ENCODE measurements at places on chromosomes 3 and 15.

DNA sequence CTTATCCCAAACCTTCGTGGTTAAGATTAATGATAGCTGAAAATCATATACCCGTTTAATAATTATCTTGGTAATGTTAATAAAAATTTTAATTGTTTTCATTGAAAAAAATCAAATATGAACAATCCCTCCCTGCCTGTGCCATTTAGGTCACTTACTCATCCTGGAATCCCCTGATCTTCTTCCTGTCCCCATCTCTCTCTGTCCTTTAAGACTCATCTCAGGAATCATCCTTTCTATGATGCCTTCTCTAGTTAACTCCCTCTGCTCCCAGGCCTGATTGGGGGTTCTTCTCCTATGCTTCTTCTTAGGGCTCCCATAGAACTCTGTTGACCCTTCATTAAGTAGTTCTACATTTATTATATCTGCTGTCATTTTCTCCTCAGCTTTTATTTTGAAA is 91.6 kb downstream of the MBNL1 start:
- no peak for DNase-seq

GRCh38 chr3:151460774-151461450 is at the start of gene IGSF10:
Gene IGSF10, minus strand, starts transcription at chr3:151461061. Its CDS starts 2,352 bp downstream, at chr3:151458709.
- DNase-seq: no peak

GRCh38 chr3:123019161-123019560 is 8.4 kb downstream of the SEMA5B start:
- DNase-seq: no peak

- DNase-seq: no peak
Measured at GRCh38 chr3:188869628-188870027, 302.1 kb upstream of the TPRG1 start.

DNA sequence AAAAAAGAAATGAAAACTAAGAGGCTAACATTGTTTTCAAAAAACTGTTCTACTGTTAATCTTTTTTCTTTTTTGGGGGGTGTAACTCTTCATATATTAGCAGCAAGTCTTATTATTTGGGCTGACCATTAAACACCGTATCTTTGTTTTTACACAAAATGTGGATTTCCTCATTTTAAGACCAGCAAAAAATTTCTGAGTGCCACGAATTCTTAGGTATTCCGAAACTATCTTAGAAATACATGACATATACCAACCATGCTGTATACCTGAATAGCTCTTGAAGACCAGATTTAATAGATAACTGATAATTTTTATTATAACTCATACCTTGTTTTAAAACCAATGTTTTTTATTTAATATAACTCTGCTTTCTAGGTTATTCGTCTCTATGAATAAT is 620 bp upstream of the TTC23 start:
- DNase-seq: no peak

DNA sequence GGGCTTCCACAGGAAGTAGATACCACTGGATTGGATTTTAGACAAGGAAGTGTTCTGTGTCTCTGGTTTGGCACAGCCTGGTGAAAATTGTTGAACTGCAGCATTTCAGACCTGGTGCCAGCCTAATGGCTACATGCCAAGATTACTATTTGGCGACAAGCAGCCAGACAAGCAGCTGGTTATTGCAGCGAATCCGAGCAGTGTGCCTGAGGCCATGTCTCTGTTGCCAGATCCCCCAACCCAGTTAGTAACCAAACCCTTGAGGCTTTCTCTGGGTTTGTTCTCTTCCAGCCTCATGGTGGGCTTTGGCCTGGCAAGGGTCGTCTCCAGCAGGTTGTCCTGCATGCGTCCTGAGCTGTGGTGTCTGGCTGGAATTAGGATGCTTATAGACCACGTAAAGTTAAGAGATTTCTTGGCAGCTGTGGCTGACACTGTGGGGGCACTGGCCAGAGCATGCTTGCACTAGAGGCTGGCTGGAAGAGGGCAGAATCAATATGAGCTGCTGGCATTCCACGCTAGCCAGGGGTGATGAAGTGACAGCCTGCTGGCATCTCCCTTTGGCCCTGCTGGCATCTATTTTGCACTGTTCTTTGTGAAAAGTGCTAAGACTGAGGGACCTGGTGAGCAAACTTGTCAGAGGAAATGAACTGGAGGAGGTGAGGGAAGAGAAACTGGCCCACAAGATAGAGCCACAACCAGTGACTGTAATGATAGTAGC is 172.6 kb downstream of the RBMS3 start:
- DNase-seq: peak; percentile 69

- no peak for DNase-seq
Measured at GRCh38 chr15:94930960-94931359, 699.6 kb downstream of the MCTP2 start.

GRCh38 chr3:132261506-132261905 is 55.7 kb upstream of the ACP3 start:
- no peak for DNase-seq

DNA sequence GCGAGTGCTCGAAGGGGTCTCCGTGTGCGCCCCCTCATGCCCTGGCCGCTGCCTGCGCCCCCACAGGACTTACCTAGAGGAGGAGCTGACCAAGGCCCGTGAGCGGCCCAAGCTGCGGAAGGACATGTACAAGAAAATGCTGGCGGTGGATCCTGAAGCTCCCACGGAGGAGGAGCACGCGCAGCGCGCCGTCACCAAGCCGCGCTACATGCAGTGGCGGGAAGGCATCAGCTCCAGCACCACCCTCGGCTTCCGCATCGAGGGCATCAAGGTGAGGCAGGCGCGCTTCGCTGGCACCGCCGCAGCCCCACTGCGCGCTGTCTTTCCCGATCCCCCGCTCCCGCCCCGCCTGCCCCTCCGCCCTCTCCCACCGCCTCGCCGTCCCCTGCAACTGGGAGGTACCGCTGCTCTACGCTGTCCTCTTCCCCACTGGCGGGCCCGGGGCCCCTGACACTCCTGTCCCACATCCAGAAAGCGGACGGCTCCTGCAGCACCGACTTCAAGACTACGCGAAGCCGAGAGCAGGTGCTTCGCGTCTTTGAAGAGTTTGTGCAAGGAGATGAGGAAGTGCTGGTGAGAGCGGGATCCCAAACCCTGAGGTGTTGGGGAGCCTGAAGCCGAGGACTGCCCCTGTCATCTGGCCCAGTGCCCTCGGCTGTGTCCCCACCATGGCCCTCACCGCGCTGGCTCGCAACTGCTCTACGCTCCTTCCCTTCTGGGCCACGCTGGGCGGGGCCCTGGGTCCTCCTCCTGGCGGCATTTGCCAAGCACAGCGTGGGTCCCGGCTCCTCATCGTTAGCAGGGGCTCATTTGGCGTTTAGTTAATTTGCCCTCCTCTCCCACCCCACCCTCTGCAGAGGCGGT is 8.5 kb downstream of the ITPKA start:
- no peak for DNase-seq

Measured in H4 (cell line).